T-cell (primary cell): ENCODE measurements at places on chromosomes 6 and 20.

DNA sequence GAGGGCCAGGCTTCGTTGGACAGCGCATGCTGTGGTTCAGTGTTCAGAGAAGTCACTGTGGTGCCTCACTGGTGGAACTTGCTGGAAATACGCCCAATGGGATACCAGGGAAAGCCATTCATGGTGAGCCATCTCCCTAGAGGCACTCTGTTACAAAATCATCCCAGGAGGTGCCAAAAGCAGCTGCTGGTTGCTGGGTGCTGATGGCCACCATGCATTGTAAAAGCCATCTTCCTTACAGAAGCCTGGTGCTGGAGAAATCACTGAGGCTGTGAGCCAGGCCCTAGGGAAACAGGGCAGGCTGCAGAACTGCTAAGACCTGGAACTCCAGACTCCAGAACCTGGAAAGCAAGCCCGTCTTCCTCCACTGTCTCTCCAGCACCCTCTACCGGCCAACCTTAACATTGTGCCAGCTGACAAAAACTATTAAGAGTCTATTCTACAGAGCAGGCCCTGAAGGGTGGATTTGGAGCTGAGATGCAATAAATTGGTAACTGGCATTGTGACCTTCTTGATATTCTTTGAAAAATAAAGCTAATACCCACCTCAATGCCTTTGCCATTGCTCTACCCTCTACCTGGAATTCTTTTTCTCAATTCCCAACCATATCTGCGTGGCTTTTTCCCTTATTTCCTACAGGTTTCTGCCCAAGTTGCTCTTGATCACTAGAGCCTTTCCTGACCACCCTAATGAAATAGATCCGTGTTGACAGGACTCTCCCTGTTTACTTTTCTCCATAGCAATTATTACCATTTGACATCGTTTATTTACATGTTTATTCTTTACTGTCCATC lies 18.5 kb downstream of the SNRPB start:
- no peaks in the 10 kb centered on the region for H3K36me3 ChIP-seq
- no peaks in the 10 kb centered on the region for H3K4me1 ChIP-seq
- no peak overlapping the region for H3K4me3 ChIP-seq
- DNase-seq, result peak; percentile 53
- H3K27ac ChIP-seq, result no peak overlapping the region
- H3K27me3 ChIP-seq, result no peaks in the 10 kb centered on the region

DNA sequence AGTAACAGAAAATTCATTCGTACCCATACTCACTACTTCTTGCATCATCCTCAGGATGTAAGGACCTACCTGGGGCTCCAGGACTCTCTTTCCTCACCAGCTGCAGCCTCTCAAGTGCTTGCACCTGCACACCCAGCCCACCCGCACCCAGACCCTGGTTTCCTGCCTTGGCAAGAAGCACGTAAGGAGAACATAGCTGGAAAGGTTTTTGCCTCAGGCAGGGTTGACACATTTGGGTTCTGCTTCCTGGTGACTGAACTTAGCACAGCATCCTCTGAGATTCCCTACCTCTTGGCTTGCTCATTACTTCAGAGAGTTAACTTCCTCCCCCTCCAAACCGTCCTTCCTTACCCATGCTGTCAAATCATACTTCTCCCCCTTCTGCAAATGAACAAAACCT lies 556.9 kb downstream of the CD83 start:
- no peak overlapping the region for H3K4me3 ChIP-seq
- H3K27ac ChIP-seq, result no peak overlapping the region
- no peaks in the 10 kb centered on the region for H3K4me1 ChIP-seq
- no peaks in the 10 kb centered on the region for H3K36me3 ChIP-seq

DNA sequence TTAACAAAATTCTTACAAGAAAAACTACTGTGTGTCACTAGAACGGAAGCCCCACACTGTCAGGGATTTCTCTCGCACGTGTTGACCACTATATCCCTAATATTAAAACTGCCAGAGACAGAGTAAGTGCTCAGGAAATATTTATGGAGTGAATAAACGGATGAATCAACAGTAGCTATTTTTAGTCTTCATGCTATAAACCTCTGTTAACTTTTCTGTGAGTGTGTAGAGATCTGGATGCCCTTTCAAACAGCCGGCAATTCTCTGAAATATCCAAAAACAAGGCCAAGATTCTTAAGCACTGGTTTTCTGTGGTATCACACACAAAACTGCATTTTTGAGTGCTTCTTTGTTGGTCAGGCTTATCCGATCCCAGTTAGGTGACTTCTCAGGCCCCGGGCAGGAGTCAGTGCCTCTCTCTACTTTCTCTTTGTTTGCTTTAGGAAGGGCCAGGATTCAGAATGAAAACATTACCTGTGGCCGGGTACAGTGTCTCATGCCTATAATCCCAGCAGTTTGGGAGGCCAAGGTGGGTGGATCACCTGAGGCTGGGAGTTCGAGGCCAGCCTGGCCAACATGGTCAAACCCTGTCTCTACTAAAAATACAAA lies 15.7 kb downstream of the ATP9A start:
- H3K27me3 ChIP-seq, result no peaks in the 10 kb centered on the region
- no peaks in the 10 kb centered on the region for H3K4me1 ChIP-seq
- no peak for DNase-seq

- H3K27ac ChIP-seq, result no peak overlapping the region
- no peak overlapping the region for H3K4me3 ChIP-seq
- no peaks in the 10 kb centered on the region for H3K36me3 ChIP-seq
- H3K27me3 ChIP-seq, result no peaks in the 10 kb centered on the region
- DNase-seq, result no peak
These were observed 157.0 kb upstream of the SGK1 start for GRCh38 chr6:134474955-134475354.

- peaks cover 11% of the 10 kb centered on the region for H3K27me3 ChIP-seq
- H3K4me1 ChIP-seq, result peaks cover 23% of the 10 kb centered on the region
- no peak within 1 kb of the TSS for H3K27ac ChIP-seq
- H3K4me3 ChIP-seq, result peak within 1 kb of the TSS; percentile 63
These were observed at the start of gene DDR1 for GRCh38 chr6:30883685-30884520. Gene DDR1 (plus strand): TSS chr6:30884519. CDS start chr6:30888730, 4,211 bp downstream.
